ENCODE measurements at places on chromosomes 11 and 22.

GRCh38 chr11:4203603-4204360 lies 109.2 kb downstream of the RRM1 start:
- H3K27me3 ChIP-seq = no peaks in the 10 kb centered on the region
- no peaks in the 10 kb centered on the region for H3K4me1 ChIP-seq
- H3K4me3 ChIP-seq = no peak overlapping the region
- DNase-seq = no peak

GRCh38 chr11:72238040-72238450 lies 5.9 kb downstream of the PHOX2A start:
- H3K27ac ChIP-seq = no peak overlapping the region
- peaks cover 18% of the 10 kb centered on the region for H3K4me1 ChIP-seq
- DNase-seq = no peak
- H3K4me3 ChIP-seq = no peak overlapping the region
- H3K27me3 ChIP-seq = peaks cover 6% of the 10 kb centered on the region

- no peaks in the 10 kb centered on the region for H3K36me3 ChIP-seq
- DNase-seq = no peak
- no peak overlapping the region for H3K27ac ChIP-seq
- H3K4me3 ChIP-seq = no peak overlapping the region
- no peaks in the 10 kb centered on the region for H3K4me1 ChIP-seq
Measured at GRCh38 chr11:64015935-64016845, 19.5 kb upstream of the FLRT1 start.

DNA sequence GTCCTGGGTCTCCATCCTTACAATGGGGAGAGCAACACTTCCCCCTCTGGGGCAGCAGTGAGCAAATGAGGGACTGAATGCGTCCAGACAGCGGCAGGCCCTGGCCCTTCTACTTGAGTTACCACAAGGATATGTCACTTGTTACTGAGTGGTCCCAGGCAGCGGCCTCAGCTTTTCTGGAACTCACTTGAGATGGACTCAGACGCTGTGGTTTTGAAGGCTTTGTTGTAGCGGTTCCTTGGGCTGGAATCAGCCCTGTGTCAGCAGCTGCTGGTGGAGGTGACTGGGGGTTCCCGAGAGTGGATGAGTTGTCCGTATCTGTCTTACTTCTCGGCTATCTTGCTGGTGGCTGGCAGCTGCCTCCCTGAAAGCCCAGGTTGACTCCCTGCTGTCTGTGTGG lies 77.0 kb downstream of the MICAL2 start:
- H3K36me3 ChIP-seq = peaks cover 12% of the 10 kb centered on the region
- no peak for DNase-seq
- H3K4me1 ChIP-seq = peaks cover 38% of the 10 kb centered on the region

DNA sequence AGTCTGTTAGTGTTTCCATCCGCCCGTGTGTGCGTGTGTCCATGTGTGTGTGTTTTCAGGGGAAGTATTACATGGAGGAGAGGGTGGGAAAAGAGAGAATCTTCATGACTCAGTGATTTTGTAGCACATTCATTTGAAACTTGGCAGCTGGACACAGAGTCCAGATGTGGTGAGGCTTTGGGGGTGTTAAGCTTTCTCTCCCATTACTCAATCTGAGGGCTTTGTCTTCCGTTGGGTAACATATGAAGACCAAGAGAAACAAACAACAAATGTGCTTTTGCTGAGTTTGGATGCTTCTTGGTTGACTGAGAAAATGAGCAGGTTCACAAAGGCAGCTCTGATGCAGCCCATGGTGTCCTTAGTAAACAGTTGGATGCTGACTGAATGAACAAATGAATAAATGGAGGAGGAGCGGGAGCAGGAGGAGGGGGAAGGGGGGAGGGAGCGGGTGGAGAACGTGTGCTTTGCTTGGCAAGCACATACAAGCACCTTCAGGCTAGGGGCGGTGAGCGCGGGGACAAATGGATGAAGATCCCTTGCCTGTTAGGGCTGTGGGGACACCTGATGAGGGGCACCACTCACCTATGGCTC lies 104.3 kb downstream of the ST3GAL4 start:
- H3K36me3 ChIP-seq = no peaks in the 10 kb centered on the region
- no peak overlapping the region for H3K4me3 ChIP-seq
- no peak for DNase-seq

- no peaks in the 10 kb centered on the region for H3K36me3 ChIP-seq
- no peak for DNase-seq
- no peaks in the 10 kb centered on the region for H3K27me3 ChIP-seq
- H3K4me1 ChIP-seq = peaks cover 5% of the 10 kb centered on the region
Measured at GRCh38 chr22:23075525-23076216, 5.4 kb downstream of the GNAZ start.

DNA sequence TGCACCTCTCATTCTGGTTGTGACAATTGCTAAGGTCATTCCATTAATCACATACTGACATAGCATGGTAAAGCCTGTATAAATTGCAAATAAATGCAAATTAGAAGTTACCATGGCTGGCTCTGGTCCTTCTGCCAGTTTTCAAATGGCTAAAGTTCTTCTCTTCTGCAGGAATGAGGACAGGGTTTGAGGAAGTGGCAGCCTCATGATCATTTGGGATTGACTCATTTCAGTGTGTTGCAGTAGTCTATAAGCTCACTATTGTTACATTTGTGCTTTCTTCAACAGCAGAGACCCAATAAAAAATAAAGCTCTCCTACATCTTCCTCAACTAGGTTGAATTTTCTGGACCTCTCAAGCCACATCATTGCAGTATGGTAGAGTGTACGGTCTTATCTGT lies 60.3 kb downstream of the NECTIN1 start:
- H3K36me3 ChIP-seq = no peaks in the 10 kb centered on the region
- H3K27ac ChIP-seq = no peak overlapping the region
- no peaks in the 10 kb centered on the region for H3K4me1 ChIP-seq
- H3K27me3 ChIP-seq = no peaks in the 10 kb centered on the region

DNA sequence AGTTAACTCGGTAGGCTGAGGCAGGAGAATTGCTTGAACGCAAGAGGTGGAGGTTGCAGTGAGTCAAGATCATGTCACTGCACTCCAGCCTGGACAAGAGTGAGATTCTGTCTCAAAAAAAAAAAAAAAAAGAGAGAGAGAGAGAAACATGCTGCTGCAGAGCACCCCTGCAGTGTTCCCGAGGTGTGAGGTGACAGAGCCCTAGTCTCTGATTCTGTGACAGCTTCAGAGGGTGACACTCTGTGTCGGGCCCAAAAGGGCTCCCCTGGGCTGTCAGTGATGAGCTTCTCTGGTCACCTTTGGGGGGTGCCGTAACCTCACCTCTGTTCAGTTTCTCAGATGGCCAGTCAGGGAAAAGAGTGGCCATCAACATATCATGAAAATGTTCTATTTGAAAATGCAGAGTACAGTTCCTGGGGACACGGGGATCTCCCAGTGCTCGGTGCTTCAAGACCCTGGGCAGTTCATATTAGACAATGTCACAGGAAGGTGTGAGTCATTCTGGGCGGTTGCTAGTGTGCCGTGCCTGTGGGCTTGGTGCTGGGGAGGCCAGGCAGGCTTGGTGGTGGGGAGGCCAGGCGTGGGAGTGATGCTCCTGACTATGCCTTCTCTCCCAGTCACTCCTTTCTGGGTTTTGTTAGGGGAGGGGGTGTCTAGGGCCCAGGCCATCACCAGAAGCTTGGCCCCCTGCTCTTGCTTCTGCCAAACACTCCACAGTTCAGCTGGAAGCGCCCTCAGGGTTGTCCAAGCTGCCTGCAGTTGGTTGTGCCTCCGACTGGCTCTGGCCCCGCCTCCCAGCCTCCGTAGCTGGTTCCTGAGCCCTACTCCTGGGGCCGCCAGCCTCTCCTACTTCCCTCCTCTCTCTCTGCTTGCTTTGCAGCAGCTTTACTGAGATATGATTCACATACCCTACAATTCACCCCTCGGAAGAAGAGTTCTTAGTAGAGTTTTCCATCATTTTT lies 52.5 kb upstream of the CLDN5 start:
- H3K27ac ChIP-seq = no peak overlapping the region
- H3K4me3 ChIP-seq = no peak overlapping the region
- H3K36me3 ChIP-seq = no peaks in the 10 kb centered on the region
- H3K4me1 ChIP-seq = no peaks in the 10 kb centered on the region
- H3K27me3 ChIP-seq = no peaks in the 10 kb centered on the region

- no peaks in the 10 kb centered on the region for H3K36me3 ChIP-seq
- no peak overlapping the region for H3K27ac ChIP-seq
- DNase-seq = no peak
Measured at GRCh38 chr11:128394431-128395089, 192.8 kb downstream of the ETS1 start.
